ENCODE measurements at places on chromosomes 4 and X.
A peak's percentile ranks its signal among the peaks of the same experiment; 100 is the strongest.

DNA sequence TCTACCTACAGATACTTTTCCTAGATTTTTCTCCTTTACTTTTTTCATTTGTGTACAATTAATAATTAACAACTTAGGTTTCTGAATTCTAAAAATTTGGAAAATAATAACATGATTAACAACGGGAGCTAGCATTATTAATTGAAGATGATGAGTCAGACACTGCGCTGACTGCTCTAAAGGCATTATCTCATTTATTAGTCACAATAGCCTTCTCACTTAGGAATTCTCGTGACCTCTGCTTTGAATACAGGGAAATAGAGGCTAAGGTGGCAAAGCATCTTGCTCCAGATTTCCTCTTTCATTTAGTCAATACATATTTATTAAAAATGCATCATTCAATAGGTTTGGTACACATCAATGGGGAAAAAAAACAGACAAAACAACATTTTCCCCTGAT is 441.3 kb downstream of the PCDH18 start:
- H3K4me1 ChIP-seq, result no peaks in the 10 kb centered on the region
- H3K27ac ChIP-seq, result no peak overlapping the region
- no peaks in the 10 kb centered on the region for H3K36me3 ChIP-seq
- no peaks in the 10 kb centered on the region for H3K27me3 ChIP-seq
- no peak for DNase-seq

DNA sequence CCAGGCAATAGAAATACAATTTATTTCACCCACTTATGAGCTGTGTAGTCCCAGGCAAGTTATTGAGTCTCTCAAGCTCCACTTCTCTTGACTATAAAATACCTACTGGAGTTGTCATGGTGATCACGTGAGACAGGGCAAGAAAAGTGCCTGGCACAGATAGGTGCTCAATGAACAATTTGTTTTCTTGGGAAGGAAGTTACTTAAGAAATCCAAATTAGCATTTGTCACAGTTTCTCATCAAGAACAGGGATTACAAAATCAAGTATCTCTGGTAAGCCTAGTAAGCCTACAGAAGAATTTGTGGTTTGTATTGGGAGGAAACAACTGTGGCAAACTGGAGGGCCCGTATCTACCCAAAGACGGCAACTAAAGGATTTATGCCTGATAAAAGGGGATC is 37.5 kb upstream of the RASGEF1B start:
- DNase-seq, result no peak
- H3K4me1 ChIP-seq, result peaks cover 39% of the 10 kb centered on the region
- H3K4me3 ChIP-seq, result no peak overlapping the region

DNA sequence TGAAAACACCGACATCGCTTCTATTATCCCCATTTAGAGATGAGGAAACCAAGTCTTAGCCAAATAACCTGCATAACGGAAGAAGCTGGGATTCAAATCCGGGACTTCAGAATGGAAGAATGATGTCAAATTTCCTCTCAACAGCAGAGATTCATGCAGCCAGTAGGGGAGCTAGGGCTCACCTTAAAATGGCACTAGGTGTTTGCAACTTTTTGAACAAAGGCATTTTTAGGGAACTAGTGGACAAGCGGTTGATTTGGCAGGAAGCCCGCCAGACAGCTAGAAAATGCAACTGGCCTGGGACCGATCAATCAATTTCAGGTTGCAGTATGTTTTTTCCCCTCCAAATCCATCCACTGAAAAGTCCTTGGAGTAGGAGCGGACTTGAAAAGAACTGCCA is 224.2 kb downstream of the PTTG2 start:
- H3K4me3 ChIP-seq, result no peak overlapping the region
- no peaks in the 10 kb centered on the region for H3K36me3 ChIP-seq
- H3K4me1 ChIP-seq, result peaks cover 15% of the 10 kb centered on the region
- no peaks in the 10 kb centered on the region for H3K27me3 ChIP-seq

GRCh38 chr4:82458729-82459128 is 28.3 kb downstream of the ENOPH1 start:
- H3K36me3 ChIP-seq, result peaks cover 16% of the 10 kb centered on the region
- no peak overlapping the region for H3K27ac ChIP-seq
- no peak overlapping the region for H3K4me3 ChIP-seq
- no peak for DNase-seq

DNA sequence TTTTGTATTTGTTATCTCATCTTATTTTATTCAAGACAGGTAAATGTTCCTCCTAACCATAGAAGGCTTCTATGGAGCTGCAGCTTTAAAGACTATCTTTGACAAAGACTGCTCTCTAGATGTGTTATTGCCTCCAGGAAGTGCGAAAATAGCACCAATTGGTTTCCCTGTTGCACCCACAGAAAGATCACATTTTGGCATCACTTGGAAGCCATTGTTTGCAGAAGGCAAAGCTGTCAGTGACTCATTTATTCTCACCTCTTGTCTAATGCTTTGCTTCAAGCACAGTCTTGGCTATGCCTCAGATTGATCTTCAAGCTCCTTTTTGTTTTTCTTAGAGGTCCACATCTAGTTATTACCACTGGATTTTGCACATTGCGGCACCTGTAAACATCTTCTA is 150.3 kb downstream of the PCDH7 start:
- H3K4me3 ChIP-seq, result no peak overlapping the region
- no peak overlapping the region for H3K27ac ChIP-seq
- no peak for DNase-seq
- no peaks in the 10 kb centered on the region for H3K27me3 ChIP-seq

GRCh38 chr4:9971711-9972110 is 49.6 kb downstream of the SLC2A9 start:
- H3K27ac ChIP-seq, result no peak overlapping the region
- H3K36me3 ChIP-seq, result no peaks in the 10 kb centered on the region
- no peak overlapping the region for H3K4me3 ChIP-seq
- no peaks in the 10 kb centered on the region for H3K27me3 ChIP-seq
- H3K4me1 ChIP-seq, result no peaks in the 10 kb centered on the region
- DNase-seq, result no peak

DNA sequence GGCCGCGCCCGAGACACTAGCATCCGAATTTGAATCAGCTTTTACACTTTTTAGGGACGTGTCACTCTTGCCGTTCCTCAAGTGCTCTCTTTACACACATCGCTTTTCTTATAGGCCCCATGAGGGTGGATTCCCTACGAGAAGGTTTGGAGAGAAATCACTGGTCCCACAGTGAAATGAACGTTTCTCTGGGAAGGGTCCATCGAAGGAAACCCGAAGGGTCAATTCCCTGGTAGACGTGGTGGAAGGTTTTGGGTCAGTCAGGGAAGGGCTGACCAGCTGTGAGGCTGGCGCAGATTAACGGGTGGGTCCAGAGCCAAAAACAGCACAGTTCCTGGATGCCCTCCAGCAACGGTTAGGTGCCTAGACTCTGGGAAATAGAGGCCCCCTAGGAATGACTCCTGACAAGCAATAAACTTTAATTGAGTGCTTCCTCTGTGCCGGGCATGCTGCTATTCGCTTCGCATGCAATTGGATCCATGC is 35.9 kb downstream of the ETDC start:
- H3K4me1 ChIP-seq, result peaks cover 4% of the 10 kb centered on the region
- H3K27me3 ChIP-seq, result no peaks in the 10 kb centered on the region
- peak overlapping the region; percentile 73 for H3K4me3 ChIP-seq
- no peak overlapping the region for H3K27ac ChIP-seq
- no peaks in the 10 kb centered on the region for H3K36me3 ChIP-seq

DNA sequence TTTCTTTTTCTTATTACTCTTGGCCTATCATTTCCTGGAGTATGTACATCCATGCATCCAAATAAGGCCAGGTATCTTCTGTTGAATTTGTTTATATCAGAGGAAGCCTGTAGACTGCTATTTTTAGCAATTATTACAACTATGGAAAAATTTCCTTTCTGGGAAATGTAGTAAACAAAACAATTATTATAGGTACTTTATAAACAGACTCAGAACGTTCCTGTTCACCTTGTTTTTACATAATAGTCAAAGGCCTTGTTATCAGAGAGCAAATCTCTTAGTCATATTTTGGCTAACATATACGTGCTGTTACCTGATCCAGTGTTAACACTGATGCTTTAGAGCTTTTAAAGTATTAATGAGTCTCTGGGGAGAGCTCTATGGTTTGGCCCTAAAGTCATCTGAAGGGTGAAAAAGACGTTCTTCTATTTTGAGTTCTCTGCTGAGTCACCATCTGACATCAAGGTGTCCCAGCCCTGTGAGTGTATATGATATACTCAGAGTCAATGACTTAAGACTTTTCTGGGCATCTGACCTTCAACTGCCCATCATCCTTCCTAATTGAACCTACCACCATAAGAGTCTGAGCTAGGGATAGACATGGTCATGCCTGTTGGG is 7.3 kb downstream of the SPARCL1 start:
- H3K4me3 ChIP-seq, result no peak overlapping the region
- H3K27ac ChIP-seq, result no peak overlapping the region
- no peaks in the 10 kb centered on the region for H3K36me3 ChIP-seq
- peaks cover 22% of the 10 kb centered on the region for H3K4me1 ChIP-seq
- peaks cover 76% of the 10 kb centered on the region for H3K27me3 ChIP-seq
